ENCODE measurements at places on chromosomes 5 and 9.

- H3K36me3 ChIP-seq: no peaks in the 10 kb centered on the region
- DNase-seq: no peak
- no peak overlapping the region for H3K4me3 ChIP-seq
- H3K27me3 ChIP-seq: no peaks in the 10 kb centered on the region
Measured at GRCh38 chr5:120683580-120683979, 219.5 kb downstream of the PRR16 start.

DNA sequence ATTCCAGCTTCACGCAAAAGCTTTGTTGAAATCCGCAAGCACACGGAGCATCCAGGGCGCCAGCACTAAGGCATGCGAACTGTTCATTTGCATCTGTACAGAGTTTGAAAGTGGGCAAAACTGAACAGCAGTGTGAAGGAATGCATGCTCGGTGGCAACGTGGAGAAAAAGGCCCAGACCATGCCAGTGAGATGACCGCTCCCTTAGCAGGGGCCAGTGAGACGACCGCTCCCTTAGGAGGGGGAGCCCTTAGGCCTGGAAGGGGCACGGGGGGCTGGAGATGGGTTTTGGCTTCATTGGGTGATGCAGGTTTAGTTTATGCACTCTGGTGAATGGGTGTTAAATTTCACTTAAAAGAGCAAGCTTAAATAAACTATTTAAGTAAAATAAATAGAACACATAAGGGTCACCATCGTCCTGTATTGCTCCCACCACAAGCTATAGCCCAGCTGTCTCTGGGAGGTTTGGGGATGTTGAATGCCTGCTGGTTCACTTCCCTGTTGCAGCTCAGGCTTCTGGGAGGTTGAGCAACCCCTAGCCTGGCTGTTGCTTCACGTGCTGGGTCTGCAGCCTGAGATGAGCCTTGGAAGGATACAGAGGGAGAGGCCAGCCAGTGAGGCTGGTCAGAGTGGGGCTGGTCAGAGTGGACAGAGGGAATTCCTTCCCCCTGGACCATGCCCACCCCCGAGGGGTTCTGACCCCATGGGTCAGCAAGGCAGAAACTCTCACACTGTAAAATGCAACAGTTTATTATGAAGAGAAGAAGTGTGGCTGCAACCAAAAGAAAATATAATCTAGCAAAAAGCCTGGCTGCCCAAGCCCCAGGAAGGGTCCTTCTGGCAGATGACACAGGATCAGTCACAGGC lies 4.6 kb upstream of the FCN1 start:
- peak overlapping the region; percentile 96 for H3K27ac ChIP-seq
- H3K4me3 ChIP-seq: no peak overlapping the region
- DNase-seq: peak; percentile 90
- H3K4me1 ChIP-seq: peaks cover 98% of the 10 kb centered on the region
- no peaks in the 10 kb centered on the region for H3K36me3 ChIP-seq
- H3K27me3 ChIP-seq: no peaks in the 10 kb centered on the region

GRCh38 chr5:177302354-177303110 lies 987 bp downstream of the RAB24 start:
- H3K36me3 ChIP-seq: peaks cover 47% of the 10 kb centered on the region
- H3K4me3 ChIP-seq: peak overlapping the region; percentile 97
- H3K4me1 ChIP-seq: peaks cover 83% of the 10 kb centered on the region
- no peak for DNase-seq
- no peaks in the 10 kb centered on the region for H3K27me3 ChIP-seq

DNA sequence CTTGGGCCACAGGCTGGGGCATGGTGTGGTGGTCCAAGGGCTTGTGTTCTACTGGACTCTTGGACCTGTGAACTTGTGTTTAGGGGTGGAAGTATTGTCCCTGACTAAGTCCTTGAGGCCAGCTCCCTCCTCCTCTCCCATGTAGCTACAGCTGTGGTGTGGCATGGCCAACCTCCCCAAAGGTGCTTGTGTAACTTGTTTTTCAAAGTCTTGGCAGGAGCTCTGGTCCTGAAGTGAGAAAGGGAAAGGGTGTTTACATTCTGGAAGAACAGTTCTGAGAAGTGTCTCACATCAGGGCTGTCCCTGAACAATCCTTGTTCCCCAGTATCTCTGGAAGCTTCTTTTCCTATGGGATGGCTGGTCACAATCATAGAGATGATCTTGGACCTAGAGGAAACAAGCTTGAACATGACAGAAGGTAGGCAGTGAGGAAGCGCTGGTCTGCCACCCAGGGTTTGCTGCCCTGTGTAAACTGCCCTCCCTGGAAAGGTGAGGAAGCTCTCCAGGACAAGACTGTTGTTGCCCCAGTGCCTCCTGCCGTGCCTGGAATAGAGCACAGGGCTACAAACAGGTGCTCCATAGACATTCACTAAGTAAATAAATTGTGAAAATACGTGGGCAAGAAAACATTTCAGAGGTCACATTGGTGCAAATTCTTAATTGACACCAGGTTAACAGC lies 64.6 kb upstream of the KLF9 start:
- no peaks in the 10 kb centered on the region for H3K27me3 ChIP-seq
- no peak overlapping the region for H3K27ac ChIP-seq
- H3K36me3 ChIP-seq: no peaks in the 10 kb centered on the region
- DNase-seq: no peak
- H3K4me1 ChIP-seq: no peaks in the 10 kb centered on the region

- no peaks in the 10 kb centered on the region for H3K36me3 ChIP-seq
- DNase-seq: no peak
- no peaks in the 10 kb centered on the region for H3K4me1 ChIP-seq
- H3K27ac ChIP-seq: no peak overlapping the region
- no peaks in the 10 kb centered on the region for H3K27me3 ChIP-seq
Measured at GRCh38 chr5:84228266-84228665, 156.4 kb downstream of the EDIL3 start.

- no peak overlapping the region for H3K27ac ChIP-seq
- H3K36me3 ChIP-seq: no peaks in the 10 kb centered on the region
- H3K4me3 ChIP-seq: no peak overlapping the region
Measured at GRCh38 chr5:168916266-168916665, 337.1 kb upstream of the PANK3 start.

- H3K27ac ChIP-seq: no peak overlapping the region
- no peak overlapping the region for H3K4me3 ChIP-seq
- no peaks in the 10 kb centered on the region for H3K36me3 ChIP-seq
- no peak for DNase-seq
- no peaks in the 10 kb centered on the region for H3K4me1 ChIP-seq
Measured at GRCh38 chr9:132136151-132136780, 25.6 kb upstream of the NTNG2 start.

DNA sequence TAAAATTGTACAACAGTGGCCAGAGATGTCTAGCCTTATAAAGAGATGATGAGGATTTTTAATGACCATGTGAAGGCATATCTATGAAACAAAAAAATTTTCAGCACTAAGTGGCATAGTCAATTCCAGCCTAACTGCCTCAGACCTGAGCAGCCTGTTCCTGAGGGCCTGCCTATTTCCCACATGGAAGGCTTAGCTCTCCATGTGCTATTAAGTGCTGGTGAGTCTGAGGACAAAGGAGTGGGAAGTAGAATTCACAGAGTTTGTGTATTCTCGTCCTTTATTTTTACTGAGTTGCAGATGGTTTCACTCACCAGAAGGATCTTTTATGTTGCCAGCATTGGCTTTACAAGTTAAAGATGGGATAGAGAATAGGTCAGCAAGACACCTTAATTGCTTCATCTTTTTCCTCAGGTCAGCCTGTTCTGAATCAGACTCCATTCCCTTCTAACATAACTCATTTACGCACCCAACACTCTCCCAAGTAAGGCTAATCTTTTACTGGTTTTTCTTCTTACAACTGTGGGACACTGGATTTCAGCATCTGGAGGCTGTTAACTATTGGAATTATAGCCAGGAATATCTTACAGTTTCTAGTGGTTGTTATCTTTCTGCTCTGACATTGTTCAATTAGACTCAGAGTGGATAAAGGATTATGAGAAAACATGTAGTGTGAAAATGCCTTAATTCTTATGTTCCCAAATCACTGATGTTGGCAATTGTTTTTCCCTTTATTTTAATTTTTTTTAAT lies 76.8 kb downstream of the ISOC1 start:
- no peaks in the 10 kb centered on the region for H3K27me3 ChIP-seq
- no peaks in the 10 kb centered on the region for H3K4me1 ChIP-seq
- no peak overlapping the region for H3K27ac ChIP-seq
- no peak for DNase-seq
- no peaks in the 10 kb centered on the region for H3K36me3 ChIP-seq

DNA sequence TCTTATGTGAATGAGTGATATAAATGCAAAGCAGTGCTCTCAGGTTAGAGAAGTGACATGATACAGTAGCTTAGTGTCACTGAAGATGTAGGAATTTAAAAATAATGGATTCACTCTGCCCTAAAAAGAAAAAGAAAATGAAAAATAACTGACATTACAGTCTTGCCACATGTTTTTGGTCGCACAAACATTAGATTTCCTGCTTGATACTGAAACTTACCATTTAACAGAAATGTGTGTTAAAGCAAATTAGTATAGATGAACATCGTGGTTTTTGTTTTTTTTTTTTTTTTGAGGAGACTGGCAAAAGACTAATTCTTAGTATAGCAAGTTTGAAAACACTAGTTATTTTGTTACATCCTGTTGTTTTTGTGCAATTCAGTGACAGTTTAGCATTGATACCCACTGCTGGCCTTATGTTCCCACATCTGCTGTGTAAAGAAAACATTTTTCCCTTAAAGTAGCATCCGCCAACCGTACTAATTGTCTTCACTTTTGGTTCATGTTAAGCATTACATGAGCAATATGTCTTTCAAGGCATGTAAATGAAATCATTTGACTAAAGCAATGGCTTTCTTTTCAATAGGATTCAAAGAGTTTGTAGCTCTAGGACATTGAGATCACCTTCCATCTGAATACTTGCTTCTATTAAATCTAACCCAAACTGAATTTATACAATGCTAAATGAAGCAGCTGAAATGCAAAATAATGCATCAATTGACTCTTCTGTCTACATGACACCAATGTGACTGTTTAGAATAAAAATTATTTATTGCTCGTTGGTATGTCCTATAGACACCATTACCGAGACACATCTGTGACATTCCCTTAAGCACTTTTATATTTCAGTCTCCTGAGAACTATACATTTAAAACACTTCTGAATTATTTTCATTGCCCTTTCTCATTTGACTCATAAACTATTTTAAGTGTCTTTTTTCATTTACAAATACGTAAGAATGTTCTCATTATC lies 859.1 kb downstream of the MAT2B start:
- H3K27ac ChIP-seq: no peak overlapping the region
- DNase-seq: no peak
- no peaks in the 10 kb centered on the region for H3K4me1 ChIP-seq
- no peak overlapping the region for H3K4me3 ChIP-seq
- H3K27me3 ChIP-seq: no peaks in the 10 kb centered on the region

DNA sequence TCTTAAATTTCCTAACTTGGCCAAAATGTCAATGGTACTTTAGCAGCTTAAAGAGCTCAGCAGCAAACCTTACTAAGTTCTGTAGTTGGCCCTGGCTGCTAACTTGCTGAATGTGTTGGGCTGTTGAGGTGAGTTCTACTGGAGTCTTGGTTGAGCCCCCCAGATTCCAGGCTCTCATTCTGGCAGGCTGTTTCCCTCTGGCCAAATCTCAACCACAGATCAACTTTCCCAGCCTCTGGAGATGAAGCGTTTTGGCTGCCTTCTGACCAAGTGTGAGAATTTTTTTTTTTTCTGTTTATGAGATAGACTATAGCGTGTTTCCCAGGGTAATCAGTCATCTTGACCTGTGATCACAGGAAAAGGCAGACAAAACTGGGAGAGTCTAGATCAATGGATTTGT lies 343.7 kb downstream of the EBF1 start:
- no peaks in the 10 kb centered on the region for H3K36me3 ChIP-seq
- H3K4me3 ChIP-seq: no peak overlapping the region
- DNase-seq: no peak
- H3K27me3 ChIP-seq: no peaks in the 10 kb centered on the region
- H3K4me1 ChIP-seq: no peaks in the 10 kb centered on the region
- H3K27ac ChIP-seq: no peak overlapping the region

GRCh38 chr9:130680836-130681768 lies 12.5 kb upstream of the EXOSC2 start:
- peak overlapping the region; percentile 81 for H3K4me3 ChIP-seq
- DNase-seq: peak; percentile 85
- H3K27ac ChIP-seq: no peak overlapping the region
- H3K4me1 ChIP-seq: peaks cover 13% of the 10 kb centered on the region
- no peaks in the 10 kb centered on the region for H3K36me3 ChIP-seq
- peaks cover 2% of the 10 kb centered on the region for H3K27me3 ChIP-seq

- no peaks in the 10 kb centered on the region for H3K36me3 ChIP-seq
- peak; percentile 86 for DNase-seq
- peak overlapping the region; percentile 75 for H3K27ac ChIP-seq
Measured at GRCh38 chr5:179758955-179759354, 26.3 kb downstream of the MAML1 start.

- peaks cover 9% of the 10 kb centered on the region for H3K4me1 ChIP-seq
- no peak for DNase-seq
- no peak overlapping the region for H3K27ac ChIP-seq
- H3K36me3 ChIP-seq: no peaks in the 10 kb centered on the region
Measured at GRCh38 chr9:109735801-109736200, 44.2 kb upstream of the PALM2AKAP2 start.

DNA sequence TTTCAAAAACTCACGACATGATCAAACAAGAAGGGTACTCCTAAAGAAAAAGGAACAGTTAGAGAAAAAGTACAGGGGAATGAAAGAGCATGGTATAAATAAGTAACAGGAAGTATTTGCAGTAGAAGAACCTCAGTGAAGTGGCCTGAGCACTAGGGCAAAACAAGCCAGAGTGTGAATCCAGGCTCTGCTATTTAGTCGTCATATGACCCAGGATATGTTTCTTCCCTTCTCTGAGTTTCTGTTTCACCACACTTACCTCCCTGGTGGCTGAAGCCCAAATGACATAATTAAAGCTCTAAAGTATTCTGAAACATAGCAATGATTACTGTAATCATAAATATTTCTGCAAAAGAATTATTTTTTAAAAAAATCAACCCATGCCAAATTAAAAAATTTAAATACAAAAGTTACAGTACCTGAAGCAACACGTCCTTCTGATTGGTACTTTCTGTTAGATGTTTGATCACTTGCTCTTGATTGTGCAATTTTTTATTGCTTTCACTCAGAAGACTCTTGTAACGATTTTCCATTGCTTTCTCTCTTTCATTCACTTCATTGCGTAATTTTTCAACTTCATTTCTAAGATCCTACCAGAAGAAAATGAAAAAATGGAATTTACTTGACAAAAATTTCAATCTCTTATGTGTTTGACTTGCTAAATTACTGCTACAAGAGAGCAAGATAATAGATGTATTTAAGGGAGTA lies 88.9 kb downstream of the CDK5RAP2 start:
- peaks cover 43% of the 10 kb centered on the region for H3K36me3 ChIP-seq
- peak overlapping the region; percentile 86 for H3K27ac ChIP-seq
- H3K4me3 ChIP-seq: peak overlapping the region; percentile 34
- peaks cover 17% of the 10 kb centered on the region for H3K4me1 ChIP-seq
- peak; percentile 48 for DNase-seq
- no peaks in the 10 kb centered on the region for H3K27me3 ChIP-seq
